ENCODE measurements at places on chromosomes 16 and 17. TPM values are rescaled to one million over a fixed set of nuclear protein-coding genes. Genes with fewer than 3 reads are reported as not detected.

SYT17 gene
- total RNA-seq = 0.52 TPM

TEX14 gene
- not detected for total RNA-seq

CCL7 gene
- total RNA-seq = not detected

LRRC37A gene
- 2.4 TPM for total RNA-seq

SLC52A1 gene
- not detected for total RNA-seq

DNA sequence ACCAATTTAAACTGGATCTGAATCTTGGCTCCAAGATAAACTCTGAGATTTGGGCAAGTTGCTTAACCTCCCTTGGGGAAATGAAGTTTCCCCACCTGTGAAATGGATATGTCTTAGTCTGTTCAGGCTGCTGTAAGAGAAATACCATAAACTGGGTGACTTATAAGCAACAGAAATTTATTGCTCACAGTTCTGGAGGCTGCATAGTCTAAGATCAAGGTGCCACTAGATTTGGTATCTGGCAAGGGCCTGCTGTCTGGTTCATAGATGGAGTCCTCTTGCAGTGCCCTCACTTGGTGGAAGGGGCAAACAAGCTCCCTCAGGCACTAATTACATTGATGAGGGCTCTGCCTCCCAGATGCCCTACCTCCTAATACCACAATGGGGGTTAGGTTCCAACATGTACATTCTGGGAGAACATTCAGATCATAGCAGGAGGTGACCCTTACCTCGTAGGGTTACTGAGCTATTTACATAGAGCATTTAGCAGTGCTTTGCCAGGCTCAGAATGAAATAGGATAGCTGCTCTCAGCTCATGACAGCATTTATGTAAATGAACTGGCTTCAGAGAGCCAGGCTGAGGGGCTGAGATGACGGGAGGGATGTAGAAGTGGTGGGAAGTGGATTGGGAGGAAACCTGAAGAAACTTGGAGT lies 83.9 kb downstream of the SPECC1 start:
- DNase-seq = no peak

- no peak for DNase-seq
Measured at GRCh38 chr17:77440560-77440981, 299.8 kb downstream of the SEC14L1 start.

GRCh38 chr17:67800495-67800928 lies 24.8 kb upstream of the BPTF start:
- peak; percentile 73 for DNase-seq

GRCh38 chr17:65586899-65587298 lies 25.5 kb upstream of the AXIN2 start:
- no peak for DNase-seq

GRCh38 chr17:55577687-55578086 lies 66.4 kb upstream of the SMIM36 start:
- DNase-seq = no peak

GRCh38 chr17:44113868-44114840 lies 9.3 kb downstream of the HDAC5 start:
- DNase-seq = no peak

DNA sequence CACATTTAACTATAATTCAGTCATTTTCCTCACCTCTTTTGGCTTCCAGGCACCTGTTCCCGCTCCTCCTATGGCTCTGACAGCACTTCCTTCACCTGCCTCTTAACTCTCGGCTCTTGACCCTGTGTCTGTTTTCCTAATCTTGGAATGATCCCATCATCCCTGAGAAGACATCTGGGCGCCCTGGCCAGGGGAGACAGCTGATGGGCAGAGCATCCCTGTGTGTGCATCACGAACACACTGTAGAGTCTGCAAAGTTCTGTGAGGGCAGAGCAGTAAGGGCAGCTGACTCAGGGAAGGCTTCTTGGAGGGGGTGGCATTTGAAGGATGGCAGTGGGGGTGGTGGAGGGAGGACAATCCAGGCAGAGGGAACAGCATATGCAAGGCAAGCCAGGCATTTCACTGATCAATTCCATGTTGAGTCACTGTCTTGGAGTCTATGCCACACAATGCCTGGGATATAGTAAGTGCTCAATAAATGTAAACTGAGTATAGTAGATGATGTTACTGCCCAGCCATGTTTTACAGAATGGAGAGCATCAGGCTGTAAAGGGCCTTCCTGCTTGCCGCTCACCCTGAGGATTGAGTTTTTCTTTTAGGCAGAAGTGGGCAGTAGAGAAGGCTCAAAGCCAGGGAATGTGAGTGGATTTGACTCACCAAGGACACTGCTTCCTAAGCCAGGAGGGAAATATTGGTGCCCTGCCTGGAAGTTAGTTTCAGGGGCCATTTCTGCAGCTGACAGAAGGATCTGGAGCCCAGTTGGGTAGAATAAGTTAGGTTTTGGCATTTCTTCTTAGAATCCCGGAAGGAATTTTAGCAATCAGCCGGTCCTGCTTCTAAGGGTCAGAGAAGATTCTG lies 5.8 kb upstream of the RAB11FIP4 start:
- no peak for DNase-seq

- DNase-seq = no peak
Measured at GRCh38 chr17:47376247-47376646, 52.5 kb downstream of the EFCAB13 start.

DNA sequence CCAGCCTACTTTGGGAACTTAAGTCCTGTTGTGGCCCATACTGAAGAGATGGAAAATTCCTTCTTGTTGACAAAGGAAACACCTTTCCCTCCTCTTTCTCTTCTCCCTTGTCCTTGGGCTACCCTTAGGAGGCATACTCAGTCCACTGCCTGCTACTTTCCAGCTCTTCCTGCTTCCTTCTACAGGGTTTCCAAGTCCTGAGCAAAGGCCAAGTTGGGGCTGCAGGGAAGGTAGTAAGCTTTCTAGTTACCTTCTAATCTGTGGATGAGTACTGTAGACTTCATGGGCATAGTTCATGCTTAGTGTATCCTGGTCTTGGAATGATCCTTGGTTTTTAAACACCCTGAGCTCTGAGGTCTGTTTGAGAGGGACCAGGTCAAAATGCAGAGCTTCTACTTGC lies 299.2 kb upstream of the MAF start:
- DNase-seq = no peak

GRCh38 chr16:86337581-86338402 lies 172.5 kb upstream of the FOXF1 start:
- no peak for DNase-seq

GRCh38 chr17:37019117-37019740 lies 70.5 kb downstream of the AATF start:
- DNase-seq = no peak

- DNase-seq = no peak
Measured at GRCh38 chr16:84611041-84611440, 6.8 kb downstream of the COTL1 start.

- DNase-seq = no peak
Measured at GRCh38 chr17:35825206-35825605, 15.9 kb downstream of the TAF15 start.

- DNase-seq = no peak
Measured at GRCh38 chr17:53629188-53629587, 193.5 kb upstream of the KIF2B start.

DNA sequence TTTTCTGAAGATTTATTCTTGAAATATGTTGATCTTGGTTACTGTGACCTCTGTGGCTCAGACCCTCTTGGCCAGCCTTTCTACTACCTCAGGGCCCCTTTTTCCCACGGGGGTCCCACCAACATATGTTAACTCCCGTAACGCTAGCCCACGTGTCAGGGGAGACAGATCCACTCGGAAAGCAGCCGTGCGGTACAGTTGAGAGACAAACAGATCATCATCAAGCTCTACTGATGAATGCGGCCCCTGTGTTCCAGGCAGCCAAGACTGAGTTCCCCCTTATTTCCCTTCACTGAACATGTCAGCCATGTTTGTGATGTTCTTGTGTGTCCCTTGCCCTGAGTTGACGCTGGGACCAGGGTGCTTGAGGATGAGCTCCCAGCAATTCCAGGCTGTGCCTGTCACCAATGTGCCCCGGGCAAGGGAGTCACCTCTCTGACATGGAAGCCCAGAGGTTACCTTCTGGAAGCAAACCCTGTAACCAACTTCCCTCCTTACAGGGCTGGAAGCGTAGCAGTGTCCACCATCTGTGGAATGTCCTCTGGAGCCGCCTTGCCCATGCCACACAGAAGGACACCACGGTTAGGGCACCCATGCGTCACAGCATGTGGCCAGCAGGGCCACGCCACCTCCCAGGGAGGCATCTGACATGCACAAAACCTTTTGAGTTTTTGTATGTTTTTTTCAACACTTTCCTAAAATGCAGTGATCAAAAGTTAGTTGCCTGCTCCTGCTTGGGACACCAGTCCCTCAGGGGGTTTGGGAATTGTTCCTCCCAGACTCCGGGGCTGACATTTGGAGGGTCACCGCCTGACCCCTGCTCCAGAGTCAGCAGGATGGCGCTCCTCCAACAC lies 193.7 kb upstream of the CHMP6 start:
- no peak for DNase-seq

- DNase-seq = peak; percentile 34
Measured at GRCh38 chr16:16025214-16025968, 76.0 kb downstream of the ABCC1 start.

GRCh38 chr16:66528294-66528693 lies 21.6 kb downstream of the TK2 start:
- no peak for DNase-seq

GRCh38 chr17:27379888-27380533 lies 76.2 kb upstream of the KSR1 start:
- peak; percentile 81 for DNase-seq

GRCh38 chr16:1863681-1864460 lies 8.1 kb downstream of the MEIOB start:
- DNase-seq = no peak

GRCh38 chr17:77287432-77288068 lies 146.8 kb downstream of the SEC14L1 start:
- peak; percentile 77 for DNase-seq

GRCh38 chr16:47612711-47613110 lies 151.6 kb downstream of the PHKB start:
- no peak for DNase-seq

DNA sequence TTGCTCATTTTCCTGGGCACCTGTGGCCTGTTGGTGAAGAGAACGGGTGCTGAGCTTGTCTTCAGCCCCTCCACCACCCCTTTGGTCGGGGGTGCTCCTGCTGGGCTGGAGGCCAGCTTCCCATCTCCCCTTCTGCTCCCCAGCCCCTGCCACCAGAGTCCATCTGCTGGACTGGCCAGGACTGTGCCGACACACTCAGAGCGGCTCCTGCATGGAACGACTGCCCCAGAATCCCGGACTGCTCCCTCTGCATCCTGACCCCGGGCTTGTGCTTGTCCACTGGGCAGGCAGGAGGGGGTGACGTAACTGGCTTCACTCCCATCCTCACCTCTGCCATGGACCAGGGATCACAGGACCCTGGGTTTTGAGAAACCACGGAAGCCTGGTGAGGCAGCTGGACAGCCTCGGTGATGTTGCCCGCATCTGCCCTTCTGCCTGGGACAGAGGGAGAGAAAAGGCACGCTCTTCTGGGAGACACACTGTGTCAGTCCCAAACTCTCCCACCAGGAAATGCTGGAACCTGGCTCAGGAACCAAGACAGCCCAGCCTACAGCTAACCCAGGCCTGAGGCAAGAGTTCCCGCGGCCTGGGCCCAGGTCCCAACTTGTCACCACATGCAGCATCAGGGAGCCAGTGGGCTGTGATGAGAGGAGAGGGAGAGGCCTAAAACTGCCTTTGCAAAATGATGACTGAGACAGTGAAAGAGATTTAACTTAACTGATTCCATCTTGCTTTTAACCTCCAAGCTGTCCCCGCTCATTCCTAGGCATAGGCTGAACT lies 16.1 kb upstream of the GSDMA start:
- no peak for DNase-seq

DNA sequence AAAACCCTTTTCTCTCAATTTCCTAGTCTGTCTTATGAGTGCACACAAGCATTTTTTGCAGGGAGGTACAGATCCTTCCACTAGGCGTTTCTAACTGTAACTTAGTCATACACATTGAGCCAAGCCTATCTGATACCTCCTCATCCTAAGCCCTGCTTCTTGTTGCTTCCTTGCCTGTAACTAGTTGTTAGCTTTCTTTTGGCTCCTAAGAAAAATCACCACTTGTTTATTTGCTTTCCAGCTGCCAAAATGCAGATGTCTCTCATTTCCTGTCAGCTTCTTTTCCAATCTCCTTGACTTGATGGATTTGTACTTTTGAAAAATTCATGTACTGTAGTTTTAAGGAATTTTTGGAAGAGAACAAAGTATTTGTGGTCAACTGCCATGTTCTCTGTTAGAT lies 73.7 kb downstream of the TNRC6C start:
- DNase-seq = no peak

DNA sequence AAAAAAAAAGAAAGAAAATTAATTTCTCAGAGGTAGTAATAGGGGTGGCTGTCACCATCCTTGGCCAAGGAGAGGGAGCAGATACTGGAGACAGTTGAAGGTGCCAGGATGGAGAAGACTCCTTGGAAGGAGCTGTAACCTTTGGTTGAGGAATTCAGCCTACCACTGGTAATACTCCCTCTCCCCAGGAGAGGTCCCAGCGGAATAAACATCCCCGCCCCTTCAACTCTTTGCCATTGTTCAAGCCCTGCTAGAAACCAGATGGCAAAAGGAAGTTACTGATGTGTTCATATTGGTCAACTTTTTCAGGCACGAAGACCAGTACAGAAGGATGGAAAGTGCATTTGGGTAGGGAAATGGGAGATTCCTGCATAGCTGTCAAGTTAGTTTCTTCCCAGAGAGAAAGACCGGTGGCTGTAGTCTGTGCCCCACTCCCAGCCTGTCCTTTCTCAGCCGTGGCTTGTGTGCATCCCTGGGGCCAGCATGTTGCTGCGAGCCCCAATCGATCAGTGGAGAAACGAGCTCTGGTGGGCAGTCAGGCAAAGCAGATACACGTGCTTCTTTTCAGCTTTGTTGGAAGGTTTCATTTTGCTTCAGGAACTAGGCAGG lies 612.1 kb downstream of the MAF start:
- no peak for DNase-seq

DNA sequence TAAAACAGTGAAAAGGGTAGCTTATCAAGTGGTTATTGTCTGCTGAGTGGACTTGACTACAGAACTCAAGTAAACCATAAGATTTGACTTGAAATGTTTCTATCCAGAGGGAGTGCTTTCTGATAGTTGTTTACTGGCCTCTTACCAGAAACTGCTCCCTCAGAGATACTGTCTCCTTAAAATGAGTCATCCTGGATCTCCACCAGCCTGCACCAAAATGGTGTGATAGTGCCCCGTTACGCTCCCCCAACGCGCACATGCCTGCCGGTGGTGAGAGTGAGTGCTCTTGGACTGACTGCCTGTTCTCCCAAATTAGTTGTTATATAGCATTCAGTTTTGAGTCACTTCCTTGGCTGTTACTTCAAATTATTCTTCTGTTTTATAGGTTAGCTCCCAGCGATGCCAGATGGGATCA lies 22.9 kb downstream of the PRCD start:
- peak; percentile 67 for DNase-seq

DNA sequence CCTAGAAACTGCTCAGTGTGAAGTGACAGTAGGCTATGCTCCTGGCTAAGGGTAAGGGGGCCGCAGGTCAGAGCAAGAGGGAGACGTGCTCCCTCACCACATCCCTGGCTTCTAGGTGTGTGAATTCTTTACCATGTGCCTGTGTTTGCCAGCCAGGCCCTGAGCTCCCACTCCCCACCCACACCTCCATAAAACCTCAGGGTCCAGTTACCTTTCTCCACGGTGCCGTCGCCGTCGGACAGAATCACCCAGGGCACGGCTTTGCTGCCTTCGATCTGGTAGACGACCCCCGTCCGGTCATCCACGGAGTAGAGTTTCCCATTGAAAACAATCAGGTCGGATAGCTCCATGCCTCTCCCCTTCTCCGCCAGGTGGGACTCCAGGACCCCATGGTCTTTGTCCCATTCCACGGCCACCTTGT lies 12.8 kb downstream of the CANT1 start:
- DNase-seq = no peak

GRCh38 chr16:89687092-89687940 lies 827 bp downstream of the CDK10 start:
- DNase-seq = peak; percentile 23

All from left cardiac atrium (tissue), 4 donors.